Activated CD4-positive, alpha-beta T cell treated with anti-CD3 and anti-CD28 coated beads, Interleukin-2, amount 10 ng/mL, durations not matched to agents 7 days and 5 days (primary cell): ENCODE measurements at places on chromosomes 7 and 10.

- no peak for DNase-seq
Measured at GRCh38 chr10:118141471-118141870, 94.7 kb upstream of the RAB11FIP2 start.

- peak; percentile 12 for DNase-seq
Measured at GRCh38 chr7:130490888-130491804, 739 bp upstream of the MEST start.

- no peak for DNase-seq
Measured at GRCh38 chr7:27962273-27962672, 218.3 kb downstream of the JAZF1 start.

- no peak for DNase-seq
Measured at GRCh38 chr10:123227706-123228105, 73.5 kb downstream of the BUB3 start.

GRCh38 chr10:69009360-69009759 lies 20.8 kb downstream of the KIFBP start:
- no peak for DNase-seq

GRCh38 chr7:138204285-138204981 lies 128.2 kb downstream of the AKR1D1 start:
- no peak for DNase-seq

DNA sequence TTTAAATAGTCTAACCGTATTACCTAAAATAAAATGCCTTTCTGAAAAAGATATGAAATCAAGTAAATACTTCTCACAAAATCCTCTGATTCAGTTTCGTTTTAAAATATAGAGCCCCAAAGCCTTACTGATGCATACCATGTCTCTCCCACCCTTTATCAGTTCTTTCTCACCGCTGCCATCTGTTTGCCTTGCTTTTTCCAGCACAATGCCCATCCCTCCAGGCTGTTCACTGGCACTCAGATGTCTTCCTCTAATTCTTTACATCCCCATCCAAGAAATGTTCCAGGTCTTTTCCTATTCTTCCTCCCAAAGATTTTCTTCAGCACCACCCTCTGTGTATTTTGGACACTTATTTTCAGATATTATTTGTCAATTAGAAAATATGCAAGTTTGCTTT lies 116.5 kb upstream of the LRRN3 start:
- DNase-seq = no peak

- no peak for DNase-seq
Measured at GRCh38 chr10:82206831-82207230, 331.8 kb downstream of the NRG3 start.

DNA sequence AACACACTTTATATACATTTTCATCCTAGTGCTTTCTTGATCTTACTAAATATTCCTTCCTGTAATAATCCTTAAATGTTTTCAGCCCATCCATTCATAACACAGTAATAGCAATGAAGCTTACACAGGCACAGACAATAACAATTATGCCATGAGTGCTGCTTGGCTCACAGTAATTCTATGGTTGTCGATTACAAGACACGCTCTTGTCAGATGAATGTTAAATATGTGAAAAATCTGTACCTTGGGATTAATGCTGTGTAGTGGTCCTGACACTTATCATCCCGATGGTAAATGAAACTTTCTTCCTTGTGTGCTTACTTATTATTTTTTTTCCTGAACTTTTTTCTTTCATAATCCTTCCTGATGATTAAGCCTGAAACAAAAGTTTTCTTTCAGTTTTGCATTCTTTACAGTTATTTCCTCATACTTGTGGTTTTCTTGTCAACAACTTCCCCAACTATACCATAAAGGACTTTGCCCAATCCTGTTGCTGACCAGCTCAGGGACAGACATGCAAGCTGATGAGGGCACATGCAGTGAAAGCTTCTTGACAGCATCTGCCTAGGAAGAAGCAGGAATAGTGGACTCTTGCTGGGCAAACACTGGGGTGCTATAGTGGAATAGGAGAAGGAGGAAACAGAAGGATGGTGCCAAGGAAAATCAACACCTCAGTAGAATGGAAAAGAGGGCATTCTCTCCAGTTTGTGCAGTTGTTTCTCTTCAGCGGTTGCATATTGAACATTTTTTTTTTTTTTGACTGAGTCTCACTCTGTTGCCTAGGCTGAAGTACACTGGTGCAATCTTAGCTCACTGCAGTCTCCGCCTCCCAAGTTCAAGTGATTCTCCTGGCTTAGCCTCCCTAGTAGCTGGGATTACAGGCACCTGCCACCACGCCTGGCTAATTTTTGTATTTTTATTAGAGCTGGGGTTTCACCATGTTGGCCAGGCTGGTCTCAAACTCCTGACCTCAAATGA lies 6.7 kb upstream of the MGAM2 start:
- no peak for DNase-seq

DNA sequence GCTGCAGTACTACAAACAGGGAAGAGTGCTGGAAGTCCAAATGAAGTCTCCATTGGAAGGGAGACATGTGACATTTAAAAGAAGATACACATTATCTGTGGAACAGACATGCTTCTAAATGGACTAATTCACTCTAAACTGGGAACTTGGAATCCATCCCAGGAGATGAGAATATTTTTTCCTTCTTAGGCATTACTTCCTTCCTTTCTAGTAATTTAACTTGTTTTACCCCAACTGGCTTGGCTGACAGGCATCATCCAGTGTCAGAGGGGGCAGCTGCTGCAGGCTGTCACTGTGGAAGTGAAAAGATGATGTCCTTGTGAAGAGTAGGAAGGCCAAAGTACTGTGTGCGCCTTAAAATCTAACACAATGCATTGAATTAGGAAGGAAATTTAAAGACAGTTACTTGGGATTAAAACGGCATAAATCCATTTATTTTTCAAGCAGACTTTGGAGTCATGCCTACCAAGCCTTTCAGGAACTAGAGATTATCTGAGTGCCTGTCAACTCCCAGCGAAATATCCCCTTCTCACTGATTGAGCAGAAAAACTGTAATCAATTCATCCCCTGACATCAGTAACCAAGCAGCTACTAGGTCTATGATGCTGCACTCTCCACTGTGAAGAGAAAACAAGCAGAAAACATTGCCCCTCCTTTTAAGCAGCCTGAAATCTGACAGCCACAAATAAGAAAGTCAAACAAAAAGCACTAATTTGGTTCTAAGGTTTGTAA lies 161.2 kb downstream of the DGKI start:
- DNase-seq = no peak

DNA sequence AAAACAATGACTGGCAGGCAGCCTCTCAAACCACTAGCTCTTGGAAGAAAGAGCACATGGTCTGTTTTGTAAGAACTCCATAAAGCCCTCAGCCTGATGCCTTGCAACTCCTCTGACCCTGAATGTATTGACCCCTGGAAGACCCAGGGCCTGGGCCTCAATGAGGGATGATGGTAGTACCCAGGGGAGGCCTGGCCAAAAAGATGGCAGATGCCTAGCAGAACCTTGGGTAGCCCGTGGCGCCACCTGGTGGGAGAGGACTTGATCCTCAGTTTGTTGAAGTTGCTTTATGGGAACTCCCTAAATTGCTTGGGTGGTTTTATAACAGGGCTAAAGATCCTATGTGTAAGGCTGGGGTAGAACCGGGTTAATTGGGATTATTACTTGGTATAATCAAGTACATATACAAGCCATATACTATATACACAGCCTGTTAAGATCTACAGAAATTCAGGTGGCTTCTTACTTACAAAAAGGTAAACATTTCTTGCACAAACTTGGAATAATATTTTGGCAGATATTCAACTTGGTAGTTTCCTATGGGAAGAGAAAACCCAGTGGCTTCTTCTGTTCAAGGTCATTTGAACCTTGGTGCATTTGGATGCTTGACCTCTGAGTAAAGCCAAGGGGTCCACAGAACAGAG lies 95.8 kb upstream of the CACUL1 start:
- peak; percentile 73 for DNase-seq

- DNase-seq = no peak
Measured at GRCh38 chr7:133165529-133165928, 83.6 kb upstream of the CHCHD3 start.

- no peak for DNase-seq
Measured at GRCh38 chr7:80335511-80336231, 176.2 kb downstream of the GNAT3 start.

DNA sequence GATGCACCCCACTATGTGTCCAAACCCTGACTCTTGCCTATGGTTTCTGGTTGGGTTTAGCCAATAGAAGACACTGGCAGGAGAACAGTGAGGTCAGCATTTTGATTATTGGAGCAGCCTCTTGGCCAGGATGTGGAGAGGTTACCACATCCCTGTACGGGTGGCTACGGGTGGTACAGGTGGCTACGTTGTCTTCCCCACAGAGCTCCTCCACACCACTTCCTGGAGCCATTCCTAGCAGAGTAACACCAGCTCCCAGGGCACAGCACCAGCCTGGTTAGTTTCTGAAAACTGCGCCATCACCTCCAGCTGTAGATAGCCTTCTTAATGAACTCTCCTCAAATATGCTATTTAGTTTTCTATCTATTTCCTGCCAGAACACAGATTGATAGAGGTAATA lies 445.2 kb downstream of the INHBA start:
- DNase-seq = no peak

DNA sequence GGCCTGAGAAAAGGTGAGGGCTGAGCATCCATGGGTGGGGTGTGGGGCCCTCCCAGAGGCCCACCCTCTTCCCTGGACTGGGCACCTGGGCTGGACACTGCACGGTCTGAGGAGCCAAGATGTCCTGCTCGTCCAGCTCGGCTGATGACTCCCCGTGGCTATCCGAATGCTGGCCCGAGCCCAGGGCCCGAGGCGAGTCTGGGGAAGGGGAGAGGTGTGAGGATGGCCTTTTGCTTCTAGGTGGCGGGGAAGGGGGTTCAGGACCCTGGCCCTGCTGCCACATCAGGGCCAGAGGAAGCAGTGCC lies 7.1 kb downstream of the NACAD start:
- no peak for DNase-seq

DNA sequence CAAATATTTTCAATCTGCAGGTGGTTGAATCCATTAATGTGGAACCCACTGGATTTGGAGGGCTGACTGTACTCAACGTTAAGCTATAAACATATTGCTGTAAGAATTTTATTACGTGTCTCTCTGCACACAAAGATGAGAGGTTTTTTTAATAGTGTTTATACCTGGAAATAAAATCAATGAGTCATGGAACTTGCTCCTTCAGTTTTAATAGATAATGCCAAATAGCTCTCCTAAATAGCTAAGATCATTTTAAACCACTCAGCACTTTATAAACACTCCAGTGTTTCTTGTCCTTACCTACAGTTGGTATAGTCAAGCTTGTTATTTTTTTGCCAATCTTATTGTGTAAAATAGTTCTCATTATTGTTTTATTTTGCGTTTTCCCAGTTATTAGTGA lies 455.6 kb upstream of the FZD8 start:
- no peak for DNase-seq

GRCh38 chr10:47023237-47024045 lies 112.2 kb downstream of the PTPN20 start:
- peak; percentile 3 for DNase-seq

- DNase-seq = no peak
Measured at GRCh38 chr10:49310460-49310859, 11.5 kb downstream of the C10orf71 start.

DNA sequence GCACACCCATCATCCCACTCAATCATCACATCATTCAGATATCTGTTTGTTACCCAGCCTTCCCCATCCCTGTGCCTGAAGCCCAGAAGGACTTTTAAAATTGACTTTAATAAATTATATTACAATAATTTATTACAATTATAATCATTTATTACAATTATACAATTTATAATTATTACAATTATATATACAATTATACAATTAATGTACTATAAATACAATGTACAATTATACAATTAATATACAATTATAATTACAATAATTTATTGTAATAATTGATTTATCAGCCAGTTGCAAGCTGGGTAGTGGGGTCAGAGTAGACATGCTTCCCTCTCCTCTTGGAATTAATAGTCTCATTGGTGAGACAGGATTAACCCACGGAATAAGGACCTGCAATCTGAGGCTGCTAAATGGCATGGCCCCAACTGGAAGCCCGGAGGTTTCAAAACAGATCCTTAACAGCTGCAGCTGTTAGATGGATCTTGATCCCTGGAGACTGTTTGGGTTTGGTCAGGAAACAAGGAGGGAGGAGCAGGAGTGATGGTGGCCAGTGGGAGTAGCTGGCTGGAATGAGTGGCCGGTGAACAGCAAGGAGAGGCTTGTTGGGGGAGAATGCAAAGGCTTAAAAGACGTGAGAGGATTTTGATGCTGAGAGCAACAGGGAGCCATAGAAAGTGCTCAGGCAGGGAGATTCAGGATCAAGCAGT lies 402.8 kb upstream of the PODXL start:
- DNase-seq = no peak
